ENCODE measurements at places on chromosomes 12 and 14.
A peak's percentile ranks its signal among the peaks of the same experiment; 100 is the strongest.

DNA sequence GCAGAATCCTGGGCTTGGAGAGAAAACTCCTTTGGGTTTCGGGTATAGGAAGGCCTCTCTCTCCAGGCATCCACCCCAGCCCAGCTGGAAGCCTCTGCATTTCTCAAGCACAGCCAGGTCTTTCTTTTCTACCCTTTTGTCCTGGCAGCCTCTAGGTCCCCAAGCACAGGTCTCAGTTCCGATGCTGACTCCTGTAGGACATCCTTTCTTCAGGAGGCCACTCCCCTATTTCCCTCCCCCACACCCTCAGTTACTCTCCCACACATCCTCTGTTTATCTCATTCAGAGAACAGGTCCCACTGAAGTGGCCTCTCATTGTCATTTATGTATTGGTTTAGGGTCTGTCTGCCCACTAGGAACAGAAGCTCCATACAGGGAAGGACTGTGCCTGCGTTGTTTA is 352.6 kb downstream of the VRK1 start:
- no peak for DNase-seq

- no peak for DNase-seq
Measured at GRCh38 chr12:101749657-101750056, 10.4 kb upstream of the SYCP3 start.

GRCh38 chr12:104643093-104643818 is 186.5 kb downstream of the CHST11 start:
- no peak for DNase-seq

DNA sequence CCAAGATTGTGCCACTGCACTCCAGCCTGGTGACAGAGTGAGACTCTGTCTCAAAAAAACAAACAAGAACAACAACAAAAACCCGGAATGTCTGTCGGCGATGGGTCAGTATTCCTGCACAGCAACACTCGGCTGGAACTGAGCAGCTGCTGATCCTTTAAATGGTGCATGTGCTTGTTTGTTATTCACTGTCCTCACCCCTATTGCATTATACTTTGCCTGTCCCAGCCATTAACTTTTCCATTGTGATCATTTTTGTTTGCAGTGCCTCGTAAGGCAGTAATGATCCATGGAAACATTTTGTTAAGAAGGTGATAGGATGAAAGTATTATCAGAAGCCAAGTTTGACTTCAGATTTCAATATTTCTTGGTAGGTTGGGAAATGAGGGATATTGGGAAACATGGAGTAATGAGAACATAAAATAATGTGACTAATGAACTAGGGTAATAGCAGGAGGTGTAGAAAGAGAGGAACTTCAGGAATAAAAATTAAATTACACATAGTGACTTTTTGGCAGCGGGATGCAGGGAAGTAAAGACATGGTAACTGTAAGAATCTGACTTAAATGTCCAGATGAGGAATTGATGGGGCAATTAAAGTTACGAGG is 6.1 kb downstream of the ACSS3 start:
- no peak for DNase-seq

- DNase-seq, result no peak
Measured at GRCh38 chr14:71339650-71340415, 432.6 kb downstream of the PCNX1 start.

DNA sequence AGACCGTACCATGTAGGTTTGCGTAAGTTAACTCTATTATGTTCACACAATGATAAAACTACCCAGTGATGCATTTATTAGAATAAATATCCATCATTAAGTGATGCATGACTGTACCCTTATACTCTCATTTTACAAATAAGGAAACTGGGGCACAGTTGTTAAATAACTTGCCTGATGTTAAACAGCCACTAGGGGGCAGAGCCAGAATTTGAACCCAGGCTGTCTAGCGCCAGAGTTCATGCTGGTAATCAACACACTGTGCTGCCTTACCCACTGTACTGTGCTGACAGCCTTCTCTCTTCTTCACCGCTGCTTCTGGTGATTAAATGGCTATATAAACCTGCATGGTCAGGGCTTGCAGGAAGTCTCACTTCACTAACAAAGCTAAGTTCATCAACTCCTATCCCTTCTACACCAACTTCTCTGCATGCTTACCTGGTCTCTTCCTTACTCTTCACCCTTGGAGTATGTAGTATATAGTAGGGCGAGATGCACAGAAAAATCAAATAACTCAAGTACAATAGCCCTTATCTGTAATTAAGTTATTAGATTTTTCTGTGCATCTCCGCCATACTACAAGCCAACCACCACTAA is 43.6 kb upstream of the APPL2 start:
- peak; percentile 1 for DNase-seq

GRCh38 chr12:83015390-83016217 is 328.9 kb downstream of the TMTC2 start:
- no peak for DNase-seq

DNA sequence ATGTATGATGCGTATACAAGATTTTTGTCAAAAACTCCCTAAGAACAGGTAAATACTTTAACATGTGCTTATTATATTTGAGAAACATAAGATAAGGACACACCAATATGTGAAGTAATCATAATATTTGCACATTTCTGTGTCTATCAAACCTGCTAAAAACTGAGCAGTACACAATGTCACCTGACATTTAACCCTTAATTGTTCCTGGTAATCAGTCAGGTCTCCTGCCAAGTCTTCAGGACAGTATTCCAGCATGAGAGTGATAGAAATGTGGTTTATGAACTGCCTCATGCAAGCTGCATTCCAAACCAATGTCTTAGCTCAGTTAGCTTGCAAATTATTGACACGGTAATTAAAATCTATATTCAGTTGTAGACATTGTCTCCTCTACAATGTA is 4.2 kb downstream of the SOX5 start:
- DNase-seq, result no peak

DNA sequence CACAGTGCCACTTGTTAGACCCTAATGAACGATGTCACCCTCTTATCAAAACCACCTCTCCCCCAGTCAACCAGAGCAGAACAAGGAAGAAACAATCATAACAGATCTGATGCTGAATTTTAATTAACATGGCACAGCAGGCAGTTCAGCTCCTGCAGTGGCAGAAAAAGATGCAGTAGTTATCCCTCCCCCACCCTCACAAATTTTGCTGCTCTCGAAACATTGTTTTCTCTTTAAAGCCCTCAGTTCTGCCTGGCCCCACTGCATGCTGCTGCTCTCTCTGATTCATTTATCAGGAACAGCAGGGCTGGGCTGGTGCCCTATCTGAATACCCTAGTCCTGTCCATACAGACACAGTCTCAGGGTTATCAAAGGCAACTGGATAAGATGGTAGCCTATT is 12.2 kb downstream of the CCDC175 start:
- no peak for DNase-seq

- no peak for DNase-seq
Measured at GRCh38 chr12:31626270-31626995, 33.1 kb upstream of the ETFBKMT start.
